ENCODE measurements at places on chromosomes 11 and 22.

- DNase-seq, result no peak
These were observed 34.2 kb upstream of the PCF11 start for GRCh38 chr11:83122766-83123165.

DNA sequence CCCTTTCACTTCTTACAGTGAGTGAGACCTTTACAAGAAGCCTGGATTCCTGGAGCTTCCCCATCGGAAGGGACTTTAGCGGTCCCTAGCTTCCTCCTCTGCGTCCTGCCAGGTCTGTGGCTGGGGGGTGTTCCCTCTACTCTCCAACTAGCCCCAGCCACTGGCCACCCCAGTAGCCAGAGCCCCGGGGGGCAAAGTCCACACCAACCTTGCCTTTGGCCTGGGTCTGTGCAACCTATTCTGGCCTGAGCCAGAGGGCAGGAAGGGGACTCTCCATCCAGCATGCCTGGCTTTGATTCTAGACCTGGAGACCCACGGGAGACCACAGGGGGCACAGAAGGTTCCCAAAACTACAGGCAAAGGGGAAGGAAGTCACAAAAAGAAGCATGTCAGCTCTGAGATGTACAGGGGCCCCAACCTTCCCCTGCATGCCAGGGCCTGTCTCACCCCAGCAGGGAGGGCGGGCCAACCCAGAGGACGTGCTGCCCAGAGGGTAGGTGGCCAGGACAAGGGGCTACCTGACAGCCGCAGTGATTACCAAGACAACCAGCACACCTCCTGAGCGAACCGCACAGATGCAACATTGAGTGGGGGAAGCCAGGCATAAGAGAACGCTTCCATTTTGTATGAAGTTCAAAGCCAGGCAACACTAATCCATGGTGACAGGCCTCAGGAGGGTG, 52.4 kb downstream of the DSCAML1 start:
- no peak for DNase-seq

DNA sequence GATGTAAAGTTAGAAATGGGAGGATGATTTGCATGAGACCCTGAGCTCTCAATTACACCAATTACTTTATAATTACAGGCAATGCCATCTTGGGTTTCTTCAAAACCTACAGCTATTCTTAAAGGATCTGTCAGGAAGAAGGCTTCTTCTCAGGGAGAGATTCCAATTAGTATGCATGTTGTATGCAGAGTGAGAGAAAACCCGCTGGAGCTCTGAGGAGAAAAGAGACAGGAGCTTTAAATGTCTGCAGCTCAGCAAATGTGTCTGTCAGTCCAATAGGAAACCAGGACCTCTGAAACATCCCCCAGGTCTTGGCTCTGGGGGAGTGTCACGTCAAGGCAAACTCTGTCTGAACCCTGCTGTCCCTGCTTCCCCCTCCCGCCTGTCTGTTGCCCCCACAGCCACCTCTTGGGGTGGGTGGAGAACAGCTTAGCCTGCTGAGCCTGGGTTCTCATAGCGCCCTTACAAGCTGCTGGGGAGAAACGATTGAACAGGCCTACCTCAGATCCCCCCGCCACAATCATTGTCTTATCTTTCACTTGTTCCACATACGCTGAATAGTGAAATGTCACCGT, 140.2 kb downstream of the SPATA19 start:
- DNase-seq, result no peak

- no peak for DNase-seq
These were observed 137.0 kb downstream of the SLC1A2 start for GRCh38 chr11:35282221-35282882.

GRCh38 chr11:96205460-96205809, 137.6 kb downstream of the MAML2 start:
- DNase-seq, result no peak

- no peak for DNase-seq
These were observed 754.6 kb downstream of the TBC1D22A start for GRCh38 chr22:47517062-47517461.

Measured in hypothalamus (tissue), 51 donors.